ENCODE measurements at places on chromosomes 1 and 21. TPM values are rescaled to one million over a fixed set of nuclear protein-coding genes. Genes with fewer than 3 reads are reported as not detected.

The IL12RB2 gene
- not detected for total RNA-seq

The ETV3L gene
- not detected for total RNA-seq

The FBLIM1 gene
- total RNA-seq = 61.7 TPM

The LCE1C gene
- total RNA-seq = not detected

The CFHR2 gene
- not detected for total RNA-seq

The BRDT gene
- total RNA-seq = not detected

The NASP gene
- 91.3 TPM for total RNA-seq

The AQP10 gene
- not detected for total RNA-seq
